Type B pancreatic cell (in vitro differentiated cells): ENCODE measurements at places on chromosomes 4 and X.
A peak's percentile ranks its signal among the peaks of the same experiment; 100 is the strongest.

- no peak for DNase-seq
- H3K27ac ChIP-seq, result no peak overlapping the region
- H3K27me3 ChIP-seq, result peaks cover 2% of the 10 kb centered on the region
- no peaks in the 10 kb centered on the region for H3K4me1 ChIP-seq
- H3K36me3 ChIP-seq, result no peaks in the 10 kb centered on the region
- H3K4me3 ChIP-seq, result no peak overlapping the region
These were observed 1870.5 kb upstream of the TENM3 start for GRCh38 chr4:180372691-180373090.

DNA sequence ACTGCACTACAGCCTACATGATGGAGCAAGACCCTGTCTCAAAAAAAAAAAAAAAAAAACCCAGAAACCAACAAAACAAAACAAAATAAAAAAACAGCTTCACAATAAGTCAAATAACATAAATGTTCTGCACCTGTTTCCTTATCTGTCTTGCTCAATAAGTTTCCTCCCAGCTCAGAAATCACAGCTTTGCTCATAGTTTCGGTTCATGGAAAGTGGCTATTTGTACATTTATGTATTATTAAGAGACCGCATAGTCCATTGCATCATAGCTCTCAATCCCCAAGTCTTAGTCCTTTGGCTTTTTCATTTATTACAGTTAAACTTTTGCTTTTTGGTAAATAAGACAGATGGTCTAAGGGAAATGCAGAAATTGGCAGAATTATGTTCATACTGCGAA, 24.4 kb upstream of the CFAP299 start:
- no peak for DNase-seq
- H3K36me3 ChIP-seq, result no peaks in the 10 kb centered on the region
- no peak overlapping the region for H3K4me3 ChIP-seq

DNA sequence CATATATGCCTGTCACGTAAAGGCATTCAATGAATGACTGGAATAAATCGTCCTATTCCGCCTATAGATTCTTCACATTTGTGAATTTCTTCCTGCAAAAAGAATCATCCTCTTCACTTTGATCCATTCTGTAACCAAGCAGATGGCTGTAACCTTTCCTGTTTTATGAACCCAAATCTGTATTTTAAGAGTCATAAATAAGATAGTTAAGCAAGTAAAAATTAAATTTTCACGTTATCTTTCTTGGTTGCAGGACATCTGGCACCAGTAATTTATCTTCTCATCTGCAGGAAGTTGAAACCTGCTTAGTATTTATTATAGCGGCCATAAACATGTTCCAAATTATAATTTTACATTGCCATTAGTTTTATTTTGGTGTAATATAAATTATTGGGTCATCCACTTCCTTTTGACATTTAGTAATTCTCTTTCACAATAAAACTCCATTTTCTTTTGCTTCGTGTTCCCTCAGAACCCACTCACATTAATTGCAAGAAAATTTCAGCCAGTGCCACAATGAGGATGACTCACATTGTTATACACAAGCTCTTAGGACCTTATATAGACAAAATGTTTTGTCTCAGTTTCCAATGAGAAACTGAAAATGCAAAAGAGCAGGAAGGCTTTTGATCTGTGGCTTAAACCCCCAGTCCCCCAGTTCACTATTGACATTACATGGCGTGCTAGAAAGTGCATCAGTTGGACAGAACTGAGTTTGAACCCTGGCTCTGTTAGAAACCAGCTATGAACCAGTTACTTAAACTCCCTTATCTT, 51.1 kb downstream of the TMEM156 start:
- H3K4me1 ChIP-seq, result peaks cover 6% of the 10 kb centered on the region
- no peak overlapping the region for H3K27ac ChIP-seq
- no peaks in the 10 kb centered on the region for H3K36me3 ChIP-seq
- DNase-seq, result no peak

DNA sequence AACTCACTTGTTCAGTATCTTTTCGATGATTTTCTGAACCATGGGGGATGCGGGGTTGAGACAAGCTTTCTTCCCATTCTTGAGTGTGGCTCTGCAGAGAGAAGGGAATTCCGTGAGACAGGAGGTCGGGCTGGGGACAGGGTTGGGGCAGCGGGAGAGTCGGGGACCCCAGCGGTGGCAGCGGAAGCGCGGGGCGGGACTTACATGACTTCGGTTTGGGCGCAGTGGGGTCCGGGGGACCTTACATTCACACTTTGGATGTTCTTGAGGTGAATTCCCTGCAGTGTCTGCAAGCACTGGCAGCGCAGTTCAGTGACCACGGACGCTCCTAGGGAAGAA, 434 bp downstream of the CXCL3 start:
- peaks cover 61% of the 10 kb centered on the region for H3K27me3 ChIP-seq
- H3K36me3 ChIP-seq, result no peaks in the 10 kb centered on the region
- peak overlapping the region; percentile 72 for H3K27ac ChIP-seq
- peak overlapping the region; percentile 93 for H3K4me3 ChIP-seq
- DNase-seq, result no peak

GRCh38 chr4:6491235-6491634, 18.8 kb upstream of the PPP2R2C start:
- H3K36me3 ChIP-seq, result no peaks in the 10 kb centered on the region
- peaks cover 16% of the 10 kb centered on the region for H3K4me1 ChIP-seq
- H3K27me3 ChIP-seq, result peaks cover 48% of the 10 kb centered on the region
- H3K4me3 ChIP-seq, result no peak overlapping the region

- H3K27ac ChIP-seq, result peak within 1 kb of the TSS; percentile 91
- H3K36me3 ChIP-seq, result no peaks in the 10 kb centered on the region
- H3K4me1 ChIP-seq, result peaks cover 7% of the 10 kb centered on the region
- DNase-seq, result no peak
- H3K4me3 ChIP-seq, result peak within 1 kb of the TSS; percentile 86
These were observed at the start of gene ARHGAP4 for GRCh38 chrX:153925739-153926551. Gene ARHGAP4, minus strand, starts transcription at chrX:153926264. Its CDS starts 62 bp downstream, at chrX:153926202.

DNA sequence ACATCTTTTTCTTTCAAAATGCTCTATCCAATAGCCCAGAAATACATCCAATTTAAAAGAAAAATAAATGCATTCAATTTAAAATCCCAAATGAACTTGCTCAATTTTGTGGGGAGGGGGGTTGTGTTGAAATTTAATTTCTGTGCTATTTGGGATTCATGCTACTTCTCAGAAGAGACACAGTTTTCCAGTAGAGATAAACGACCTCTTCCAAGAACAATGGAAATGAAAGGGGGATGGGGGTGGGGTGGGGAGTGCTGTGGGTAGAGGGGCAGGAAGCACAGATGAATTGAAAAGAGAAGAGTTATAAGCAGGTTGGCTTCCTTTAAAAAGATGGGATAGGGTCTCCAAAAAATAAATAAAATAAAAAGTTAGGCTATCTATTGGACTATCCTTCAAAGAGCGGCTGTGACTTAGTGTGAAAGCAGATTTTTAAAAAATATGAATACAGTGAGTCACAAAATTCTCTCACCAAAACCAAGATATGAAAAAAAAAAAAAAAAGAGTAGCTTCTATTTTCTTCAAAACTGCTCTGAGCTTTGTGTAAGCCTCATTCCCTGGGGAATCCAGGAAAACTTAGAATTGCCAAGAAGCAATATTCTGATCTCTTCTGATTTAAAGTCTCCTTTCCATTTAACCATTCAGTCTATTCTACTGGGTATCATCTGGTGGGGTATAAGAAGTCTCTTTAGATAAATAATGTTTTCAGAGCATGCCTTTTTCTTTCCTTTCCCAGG, 324.3 kb downstream of the PTTG2 start:
- H3K4me1 ChIP-seq, result peaks cover 22% of the 10 kb centered on the region
- no peak overlapping the region for H3K4me3 ChIP-seq

- peaks cover 4% of the 10 kb centered on the region for H3K36me3 ChIP-seq
- no peak overlapping the region for H3K27ac ChIP-seq
- H3K4me3 ChIP-seq, result no peak overlapping the region
- DNase-seq, result no peak
These were observed 47.1 kb downstream of the SLC9A6 start for GRCh38 chrX:136032370-136032769.

DNA sequence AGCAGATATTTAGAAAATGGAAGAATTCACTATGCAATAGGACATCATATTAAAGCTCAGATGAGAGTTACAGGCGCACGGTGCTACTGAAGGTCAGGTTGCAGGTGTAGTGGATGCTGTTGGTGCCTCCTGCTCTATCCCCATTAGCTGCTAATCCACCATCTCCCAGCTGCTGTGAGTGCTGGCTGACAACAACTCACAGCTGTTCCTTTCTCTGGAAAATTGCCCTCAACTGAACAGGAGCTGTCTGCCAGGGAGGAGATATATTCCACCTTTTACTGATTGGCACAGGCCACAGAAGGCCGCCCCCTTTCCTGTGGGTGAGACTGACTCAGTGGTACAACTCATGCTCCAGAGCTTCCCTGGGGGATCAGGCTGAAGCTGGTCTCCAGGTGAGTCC, 48.7 kb downstream of the UCHL1 start:
- no peak overlapping the region for H3K27ac ChIP-seq
- H3K36me3 ChIP-seq, result no peaks in the 10 kb centered on the region
- no peaks in the 10 kb centered on the region for H3K4me1 ChIP-seq
- no peaks in the 10 kb centered on the region for H3K27me3 ChIP-seq
- DNase-seq, result no peak

- no peaks in the 10 kb centered on the region for H3K27me3 ChIP-seq
- H3K4me1 ChIP-seq, result peaks cover 21% of the 10 kb centered on the region
- DNase-seq, result no peak
- no peak overlapping the region for H3K27ac ChIP-seq
These were observed 44.9 kb downstream of the GATB start for GRCh38 chr4:151715881-151716280.

DNA sequence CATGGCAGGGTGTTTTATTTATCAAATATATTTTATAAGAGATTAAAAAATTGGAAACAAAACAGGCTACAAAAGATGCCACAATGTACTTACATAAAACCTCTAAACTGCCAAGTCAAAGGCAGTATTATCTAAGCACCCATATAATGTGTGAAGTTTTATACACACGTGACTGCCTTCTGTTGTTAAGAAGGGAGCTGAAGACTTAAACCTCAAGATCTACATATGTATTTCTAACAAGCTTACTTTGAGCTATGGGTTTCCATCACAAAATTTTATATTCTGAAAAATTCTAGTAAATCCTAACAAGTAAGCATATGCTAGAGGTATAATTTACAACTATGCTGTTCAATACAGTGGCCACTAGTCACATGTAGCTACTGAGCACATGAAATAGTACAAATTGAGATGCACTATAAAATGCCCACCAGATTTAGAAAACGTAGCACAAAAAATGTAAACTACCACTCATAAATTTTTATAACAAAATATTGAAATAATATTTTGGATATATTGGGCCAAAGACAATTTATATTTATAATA, 9.8 kb downstream of the ATP8A1 start:
- no peak overlapping the region for H3K27ac ChIP-seq
- no peak overlapping the region for H3K4me3 ChIP-seq
- no peaks in the 10 kb centered on the region for H3K27me3 ChIP-seq
- no peaks in the 10 kb centered on the region for H3K36me3 ChIP-seq

GRCh38 chrX:68878977-68879645, 50.3 kb downstream of the EFNB1 start:
- no peaks in the 10 kb centered on the region for H3K36me3 ChIP-seq
- no peak overlapping the region for H3K4me3 ChIP-seq
